Gastroesophageal sphincter (tissue), 4 donors: ENCODE measurements at places on chromosomes 1 and 21. TPM values are rescaled to one million over a fixed set of nuclear protein-coding genes. Genes with fewer than 3 reads are reported as not detected.

The HECTD3 gene
- total RNA-seq: 38.3 TPM

- no peak overlapping the region for H3K27ac ChIP-seq
- no peak overlapping the region for H3K4me3 ChIP-seq
- no peaks in the 10 kb centered on the region for H3K27me3 ChIP-seq
- no peak for ATAC-seq
- H3K4me1 ChIP-seq: no peaks in the 10 kb centered on the region
- H3K36me3 ChIP-seq: no peaks in the 10 kb centered on the region
Observed at GRCh38 chr1:103459346-103459745, 66.2 kb upstream of the RNPC3 start.

The GCSAML gene
- total RNA-seq: 0.81 TPM

- no peak overlapping the region for H3K4me3 ChIP-seq
- H3K27ac ChIP-seq: no peak overlapping the region
- H3K27me3 ChIP-seq: no peaks in the 10 kb centered on the region
- H3K4me1 ChIP-seq: no peaks in the 10 kb centered on the region
- H3K36me3 ChIP-seq: no peaks in the 10 kb centered on the region
Observed at GRCh38 chr1:9422911-9423505, 116.3 kb upstream of the SLC25A33 start.

DNA sequence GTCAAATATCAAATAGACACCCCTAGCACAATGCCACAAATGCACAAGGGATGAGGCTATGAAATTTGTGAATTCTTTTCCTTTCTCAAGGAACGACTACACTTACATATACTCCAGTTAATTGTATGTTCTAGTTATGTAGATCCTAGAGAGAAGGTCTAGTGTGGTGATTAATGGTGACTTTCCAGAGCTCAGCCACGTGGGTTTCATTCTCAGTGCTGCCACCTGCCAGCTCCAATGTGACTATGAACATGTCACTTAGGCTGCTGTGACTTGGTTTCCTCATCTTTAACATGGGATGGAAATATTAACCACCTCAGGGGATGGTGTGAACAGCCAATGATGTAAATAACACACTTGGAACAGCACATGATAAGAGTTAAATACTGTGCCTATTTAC, 138.3 kb downstream of the APP start:
- H3K4me1 ChIP-seq: no peaks in the 10 kb centered on the region
- H3K27me3 ChIP-seq: no peaks in the 10 kb centered on the region
- H3K27ac ChIP-seq: no peak overlapping the region
- no peak for ATAC-seq

- peak overlapping the region; percentile 41 for H3K4me3 ChIP-seq
- H3K4me1 ChIP-seq: peaks cover 18% of the 10 kb centered on the region
- no peaks in the 10 kb centered on the region for H3K27me3 ChIP-seq
- H3K36me3 ChIP-seq: peaks cover 3% of the 10 kb centered on the region
- ATAC-seq: peak; percentile 34
Observed at GRCh38 chr1:150282558-150282958, 204 bp downstream of the CIART start.

The PLEKHM2 gene
- 43.2 TPM for total RNA-seq

- no peak overlapping the region for H3K4me3 ChIP-seq
- peak overlapping the region; percentile 55 for H3K27ac ChIP-seq
- H3K27me3 ChIP-seq: no peaks in the 10 kb centered on the region
Observed at GRCh38 chr1:91685994-91686393, 185.3 kb downstream of the CDC7 start.

DNA sequence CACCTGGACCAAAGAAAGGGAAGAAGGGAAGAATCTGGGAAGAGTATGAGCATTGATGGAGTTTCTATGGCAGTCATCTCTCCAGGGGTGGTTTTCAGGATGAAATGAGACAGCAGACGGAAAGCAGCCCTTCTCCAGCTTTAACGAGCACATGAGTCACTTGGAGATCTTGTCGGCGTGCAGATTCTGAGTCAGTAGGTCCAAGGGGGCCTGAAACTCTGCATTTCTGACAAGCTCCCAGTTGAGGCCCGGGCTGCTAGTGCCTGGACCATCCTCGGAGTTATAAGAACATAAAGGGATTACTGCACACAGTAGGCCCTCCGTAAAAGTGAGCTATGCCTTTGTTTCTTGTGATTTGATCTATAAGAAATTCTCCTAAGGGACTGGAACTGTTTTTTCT, 17.6 kb downstream of the HSPG2 start:
- no peak overlapping the region for H3K4me3 ChIP-seq
- peaks cover 69% of the 10 kb centered on the region for H3K4me1 ChIP-seq
- peak overlapping the region; percentile 95 for H3K27ac ChIP-seq

GRCh38 chr1:183773482-183774274, 31.2 kb upstream of the RGL1 start:
- no peaks in the 10 kb centered on the region for H3K36me3 ChIP-seq
- no peaks in the 10 kb centered on the region for H3K27me3 ChIP-seq
- H3K4me3 ChIP-seq: no peak overlapping the region
- H3K27ac ChIP-seq: no peak overlapping the region
- H3K4me1 ChIP-seq: no peaks in the 10 kb centered on the region

The PLCH2 gene
- 0.27 TPM for total RNA-seq

The PGD gene
- total RNA-seq: 37.6 TPM

GRCh38 chr1:203870245-203870644, 8.8 kb downstream of the SNRPE start:
- no peak for ATAC-seq
- H3K4me3 ChIP-seq: no peak overlapping the region
- H3K36me3 ChIP-seq: peaks cover 87% of the 10 kb centered on the region
- peaks cover 7% of the 10 kb centered on the region for H3K4me1 ChIP-seq
- no peaks in the 10 kb centered on the region for H3K27me3 ChIP-seq

DNA sequence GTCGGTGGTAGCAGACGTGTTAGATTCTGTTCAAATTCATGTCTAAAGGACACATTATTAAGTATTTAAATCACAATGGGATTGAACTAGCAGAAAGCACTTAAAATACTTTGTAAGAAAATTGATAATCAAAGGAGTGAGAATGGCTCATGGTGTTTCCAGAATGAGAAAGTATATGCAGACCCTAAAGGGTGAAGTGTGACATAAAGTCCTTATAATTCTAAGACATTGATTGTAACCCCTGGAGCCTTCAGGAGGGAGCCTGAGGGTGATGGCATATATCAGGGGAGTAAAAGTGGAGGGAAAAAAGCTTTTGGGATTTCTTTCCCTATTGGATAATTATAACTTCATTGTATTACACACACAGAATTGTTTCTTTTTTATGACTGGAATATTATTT, at the start of gene OR2C3:
TSS of gene OR2C3 (minus strand) at position 101 of the 400 bp plus-strand sequence. CDS start 3,929 bp downstream, outside the sequence.
- H3K36me3 ChIP-seq: no peaks in the 10 kb centered on the region
- H3K27ac ChIP-seq: no peak within 1 kb of the TSS
- no peak within 1 kb of the TSS for H3K4me3 ChIP-seq
- no peak for ATAC-seq
- peaks cover 11% of the 10 kb centered on the region for H3K27me3 ChIP-seq

GRCh38 chr21:43811262-43812105, 22.1 kb downstream of the RRP1 start:
- peaks cover 7% of the 10 kb centered on the region for H3K27me3 ChIP-seq
- ATAC-seq: no peak
- H3K36me3 ChIP-seq: peaks cover 5% of the 10 kb centered on the region
- no peak overlapping the region for H3K27ac ChIP-seq
- H3K4me3 ChIP-seq: no peak overlapping the region
- no peaks in the 10 kb centered on the region for H3K4me1 ChIP-seq

- no peaks in the 10 kb centered on the region for H3K4me1 ChIP-seq
- peak; percentile 58 for ATAC-seq
- H3K36me3 ChIP-seq: no peaks in the 10 kb centered on the region
- H3K27me3 ChIP-seq: peaks cover 7% of the 10 kb centered on the region
Observed at GRCh38 chr1:119808972-119809550, 2.2 kb downstream of the REG4 start.

The TTLL10 gene
- total RNA-seq: 0.23 TPM

GRCh38 chr1:181562395-181562794, 79.1 kb downstream of the CACNA1E start:
- no peak for ATAC-seq
- no peak overlapping the region for H3K4me3 ChIP-seq
- no peak overlapping the region for H3K27ac ChIP-seq

GRCh38 chr1:85366391-85367170, 90.1 kb upstream of the BCL10 start:
- no peaks in the 10 kb centered on the region for H3K4me1 ChIP-seq
- no peak overlapping the region for H3K27ac ChIP-seq
- no peak for ATAC-seq
- no peaks in the 10 kb centered on the region for H3K27me3 ChIP-seq
- H3K36me3 ChIP-seq: no peaks in the 10 kb centered on the region
- H3K4me3 ChIP-seq: no peak overlapping the region

GRCh38 chr21:15706696-15707095, 23.1 kb upstream of the USP25 start:
- no peak overlapping the region for H3K27ac ChIP-seq
- H3K36me3 ChIP-seq: no peaks in the 10 kb centered on the region
- H3K4me1 ChIP-seq: no peaks in the 10 kb centered on the region

The KDM5B gene
- total RNA-seq: 29.2 TPM

GRCh38 chr1:66750577-66750976, 1.7 kb upstream of the DYNLT5 start:
- H3K27me3 ChIP-seq: peaks cover 20% of the 10 kb centered on the region
- peaks cover 18% of the 10 kb centered on the region for H3K4me1 ChIP-seq
- no peak for ATAC-seq
- H3K36me3 ChIP-seq: no peaks in the 10 kb centered on the region
- no peak overlapping the region for H3K27ac ChIP-seq

DNA sequence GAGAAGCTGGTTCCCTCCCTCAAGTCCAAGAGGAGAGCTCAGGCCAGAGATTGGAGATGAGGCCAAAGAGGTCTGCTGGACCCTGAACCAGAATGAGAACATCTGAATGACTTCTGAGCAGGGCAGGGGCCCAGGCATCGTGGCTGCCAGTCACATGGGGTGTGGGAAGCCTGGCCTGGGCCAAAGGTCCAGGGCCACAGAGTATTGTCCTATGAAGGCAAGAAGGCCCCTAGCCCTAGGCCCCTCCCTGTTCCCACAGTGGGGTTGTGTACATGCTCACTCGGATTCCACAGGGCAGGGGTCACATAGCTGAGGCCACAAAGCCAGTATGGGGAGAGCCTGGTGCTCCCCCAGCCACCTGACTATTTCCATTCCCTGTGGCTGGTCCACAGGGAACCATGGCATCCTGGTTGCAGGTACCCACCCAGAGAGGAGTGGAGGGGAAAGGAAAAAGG, 18.5 kb upstream of the SLC1A7 start:
- no peaks in the 10 kb centered on the region for H3K4me1 ChIP-seq
- no peak for ATAC-seq
- H3K27me3 ChIP-seq: no peaks in the 10 kb centered on the region
- H3K4me3 ChIP-seq: no peak overlapping the region

DNA sequence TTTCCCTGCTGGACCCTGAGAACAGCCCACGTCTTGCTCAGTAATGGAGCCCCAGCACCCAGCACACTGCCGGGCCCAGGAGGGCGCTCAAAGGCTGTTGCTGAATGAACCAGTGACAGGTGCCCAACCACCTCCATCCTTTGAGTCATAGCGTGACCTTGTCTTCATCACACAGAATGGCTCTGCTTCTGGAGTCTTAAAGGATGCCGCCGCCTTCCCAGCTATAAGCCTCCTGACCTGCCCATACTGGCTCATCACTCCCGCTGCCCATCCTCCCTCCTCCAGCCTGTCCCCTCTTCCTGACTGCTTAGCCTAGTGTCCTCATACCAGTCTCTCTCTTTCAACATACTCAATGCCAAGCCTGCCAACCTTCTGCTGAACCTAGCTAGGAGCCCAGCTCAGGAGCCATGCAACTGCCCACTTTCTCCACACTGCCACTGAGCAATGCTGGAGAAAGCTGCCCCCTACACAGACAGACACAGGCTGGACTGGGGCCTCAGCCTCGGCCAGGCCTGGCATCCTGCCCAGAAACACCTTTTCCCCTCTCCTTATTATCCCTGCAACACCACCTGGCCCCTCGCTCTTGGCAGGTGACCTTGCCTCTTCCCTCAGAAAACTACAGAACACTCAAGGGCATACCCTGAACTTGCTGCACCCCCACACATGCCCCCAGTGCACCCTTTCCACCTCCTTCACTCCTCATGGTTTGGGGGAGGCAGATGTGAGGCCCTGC, 14.1 kb downstream of the TTC39A start:
- H3K4me1 ChIP-seq: peaks cover 10% of the 10 kb centered on the region
- H3K27ac ChIP-seq: no peak overlapping the region
- H3K36me3 ChIP-seq: no peaks in the 10 kb centered on the region
- H3K27me3 ChIP-seq: no peaks in the 10 kb centered on the region
- no peak overlapping the region for H3K4me3 ChIP-seq

DNA sequence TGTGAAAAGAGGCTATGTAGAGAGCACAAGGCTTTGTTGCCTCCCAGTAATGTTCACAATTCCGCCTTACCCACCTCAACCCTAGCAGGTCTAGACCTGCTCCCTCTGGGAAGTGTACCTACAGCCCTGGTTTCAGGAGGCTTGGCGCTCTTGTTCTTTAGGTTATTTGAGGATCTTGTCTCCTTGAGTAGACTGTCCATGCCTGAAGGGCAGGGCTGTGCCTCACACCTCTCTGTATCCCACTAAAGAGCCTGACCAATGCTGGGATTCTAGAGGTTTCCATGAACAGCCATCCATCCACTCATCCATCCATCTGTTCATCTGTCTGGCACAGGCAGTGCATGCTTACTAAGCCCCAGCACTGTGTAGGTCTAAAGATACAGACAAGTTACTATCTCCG, 1.0 kb downstream of the RAB7B start:
- no peak overlapping the region for H3K4me3 ChIP-seq
- peaks cover 22% of the 10 kb centered on the region for H3K4me1 ChIP-seq
- no peaks in the 10 kb centered on the region for H3K36me3 ChIP-seq
- H3K27ac ChIP-seq: peak overlapping the region; percentile 75

DNA sequence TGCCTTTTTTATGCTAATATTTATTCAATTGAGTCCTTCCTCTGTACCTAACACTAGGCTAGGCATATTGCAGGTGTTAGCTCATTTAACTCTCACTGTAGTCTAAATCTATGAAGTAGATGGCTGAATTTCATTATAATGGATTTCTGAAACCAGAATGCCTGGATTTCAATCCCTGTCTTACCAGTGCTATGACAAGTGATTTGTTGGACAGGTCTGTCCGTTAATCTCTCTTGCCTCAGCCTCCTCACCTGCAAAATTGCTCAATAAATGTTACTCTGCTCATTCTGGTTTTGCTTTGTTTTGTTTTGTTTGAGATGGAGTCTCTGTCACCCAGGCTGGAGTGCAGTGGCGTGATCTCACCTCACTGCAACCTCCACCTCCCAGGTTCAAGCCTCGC, 146.1 kb upstream of the ADGRL2 start:
- H3K36me3 ChIP-seq: no peaks in the 10 kb centered on the region
- no peaks in the 10 kb centered on the region for H3K4me1 ChIP-seq
- H3K27ac ChIP-seq: no peak overlapping the region
- no peaks in the 10 kb centered on the region for H3K27me3 ChIP-seq
- H3K4me3 ChIP-seq: no peak overlapping the region
- no peak for ATAC-seq

The S100A1 gene
- total RNA-seq: 2.8 TPM
